ENCODE measurements at places on chromosomes 7 and 10.
A peak's percentile ranks its signal among the peaks of the same experiment; 100 is the strongest.

DNA sequence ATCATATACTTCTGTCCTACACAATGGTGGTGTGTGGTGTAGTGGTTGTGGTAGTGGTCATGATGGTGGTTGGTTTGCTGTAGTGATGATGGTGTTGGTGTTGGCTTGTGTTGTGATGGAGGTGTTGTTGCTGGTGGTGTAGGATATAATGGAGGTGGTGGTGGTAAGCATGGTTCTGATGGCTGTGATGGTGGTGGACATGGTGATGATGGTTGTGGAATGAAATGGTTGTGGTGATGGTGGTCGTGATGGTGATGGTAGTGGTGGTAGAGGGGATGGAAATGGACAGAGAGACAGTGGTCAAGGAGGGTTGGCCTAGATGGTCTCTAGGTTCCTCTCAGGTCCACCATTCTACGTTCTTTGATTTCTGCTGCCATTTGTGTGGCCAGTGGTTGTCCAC, 44.7 kb downstream of the FAM241B start:
- DNase-seq, result no peak

DNA sequence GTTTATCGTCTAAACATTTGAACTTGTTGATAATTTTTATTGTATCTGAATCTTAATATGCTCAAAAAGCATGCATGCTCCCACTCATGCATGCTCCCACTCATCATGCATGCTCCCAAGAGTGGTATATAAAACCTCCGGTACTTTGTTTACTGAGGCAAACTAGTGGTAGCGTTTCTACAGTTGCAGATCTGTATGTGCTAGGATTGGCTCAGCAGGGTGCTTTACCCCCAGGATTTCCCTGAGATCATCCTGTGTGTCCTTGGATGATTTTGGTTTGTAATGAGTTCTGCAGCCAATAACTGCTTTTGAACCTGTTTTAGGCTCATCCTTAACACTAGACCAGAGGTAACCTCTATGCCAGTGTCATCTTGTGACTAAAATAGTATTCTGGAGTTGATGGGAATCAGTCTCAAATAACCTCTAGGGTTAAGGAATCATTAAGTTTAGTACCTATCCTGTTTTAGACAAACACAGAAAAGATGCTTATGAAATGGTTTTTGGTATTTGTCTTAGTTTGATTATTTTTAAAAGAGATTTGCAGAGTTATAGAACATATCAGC, 40.4 kb downstream of the PHTF2 start:
- no peak for DNase-seq

DNA sequence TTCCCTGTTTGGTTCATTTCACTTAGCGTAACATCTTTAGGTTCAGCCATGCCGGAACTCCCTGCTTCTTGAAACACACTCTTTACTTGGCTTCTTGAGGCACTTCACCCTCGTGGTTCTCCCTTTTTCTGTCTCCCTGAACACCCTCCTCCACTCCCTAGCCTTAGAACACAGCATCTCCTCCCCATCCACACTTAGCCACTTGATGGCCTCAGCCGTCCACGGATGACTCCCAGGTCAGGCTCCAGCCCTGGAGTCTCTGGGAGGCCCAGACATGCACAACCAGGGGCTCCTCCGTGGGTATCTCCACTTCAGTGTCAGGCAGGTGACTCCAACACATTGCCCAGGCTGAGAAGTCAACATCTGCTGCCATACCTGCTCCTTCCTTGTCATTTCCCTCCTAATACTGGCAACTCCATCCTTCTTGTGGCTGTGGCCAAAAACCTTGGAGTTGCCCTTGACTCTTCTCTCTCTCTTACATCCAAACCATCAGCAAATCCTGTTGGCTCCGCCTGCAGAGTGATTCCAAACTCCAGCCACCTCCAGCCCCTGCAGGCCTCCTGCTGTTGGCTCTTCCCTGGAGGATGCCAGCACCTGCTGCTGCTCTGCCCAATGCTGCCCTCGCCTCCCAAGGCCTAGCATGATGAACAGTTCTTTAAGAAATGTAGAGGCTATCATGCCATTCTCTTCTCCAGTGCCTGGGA, 8.4 kb upstream of the INMT start:
- peak; percentile 41 for DNase-seq

DNA sequence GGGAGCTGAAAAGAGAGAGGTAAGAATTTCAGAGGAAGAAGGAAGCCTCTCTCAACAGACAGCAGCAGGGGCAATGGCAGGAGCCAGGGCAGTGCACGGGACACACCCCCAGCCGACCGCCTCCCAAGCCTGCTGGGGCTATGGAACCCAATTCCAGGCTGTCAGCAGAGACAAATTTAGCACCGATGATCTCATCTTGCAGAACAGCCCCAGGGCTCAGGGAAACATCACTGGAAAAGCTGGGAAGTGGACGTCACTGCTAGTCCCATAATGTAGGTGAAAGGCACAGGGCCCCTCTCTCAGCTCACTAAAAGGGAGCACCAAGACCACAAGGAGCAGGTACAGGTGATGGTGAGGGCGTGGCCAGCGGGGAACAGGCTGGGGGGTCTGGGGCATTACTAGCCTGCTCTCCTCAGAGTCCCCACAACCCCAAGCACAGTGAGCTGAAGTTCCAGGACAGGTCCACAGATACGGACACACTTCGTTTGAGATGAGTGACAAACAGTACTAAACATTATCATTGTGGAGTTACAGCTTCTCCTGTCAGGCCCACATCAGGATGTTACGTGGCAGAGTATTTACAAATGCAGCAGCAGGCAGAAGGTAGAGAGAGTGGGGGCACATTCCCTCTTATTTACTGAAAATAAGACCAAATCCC, 103.7 kb downstream of the PLXNA4 start:
- DNase-seq, result no peak

GRCh38 chr7:14687777-14688176, 214.8 kb downstream of the DGKB start:
- DNase-seq, result no peak

DNA sequence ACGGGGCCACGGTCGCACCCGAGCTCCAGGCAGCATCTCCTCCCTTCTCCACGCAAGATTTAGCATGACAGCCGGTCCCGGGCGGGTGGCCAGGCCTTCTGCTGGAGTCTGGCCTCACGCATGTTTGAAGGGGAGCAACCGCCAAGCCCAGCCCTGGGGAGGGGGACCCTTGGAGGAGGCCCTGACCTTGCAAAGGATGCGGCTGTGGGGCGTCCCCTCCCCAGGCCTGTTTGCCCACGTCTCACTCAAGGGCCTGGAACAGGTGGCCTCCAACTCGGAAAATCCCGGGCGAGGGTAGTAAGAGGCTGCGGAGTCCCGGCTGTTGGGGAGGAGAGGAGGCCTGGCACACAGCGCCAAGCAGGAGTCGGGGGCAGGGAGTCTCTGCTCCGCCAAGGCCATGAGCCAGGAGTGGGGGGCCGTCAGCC, 50.6 kb upstream of the DPYSL4 start:
- DNase-seq, result no peak

GRCh38 chr10:786633-787474, 97.4 kb upstream of the DIP2C start:
- no peak for DNase-seq

DNA sequence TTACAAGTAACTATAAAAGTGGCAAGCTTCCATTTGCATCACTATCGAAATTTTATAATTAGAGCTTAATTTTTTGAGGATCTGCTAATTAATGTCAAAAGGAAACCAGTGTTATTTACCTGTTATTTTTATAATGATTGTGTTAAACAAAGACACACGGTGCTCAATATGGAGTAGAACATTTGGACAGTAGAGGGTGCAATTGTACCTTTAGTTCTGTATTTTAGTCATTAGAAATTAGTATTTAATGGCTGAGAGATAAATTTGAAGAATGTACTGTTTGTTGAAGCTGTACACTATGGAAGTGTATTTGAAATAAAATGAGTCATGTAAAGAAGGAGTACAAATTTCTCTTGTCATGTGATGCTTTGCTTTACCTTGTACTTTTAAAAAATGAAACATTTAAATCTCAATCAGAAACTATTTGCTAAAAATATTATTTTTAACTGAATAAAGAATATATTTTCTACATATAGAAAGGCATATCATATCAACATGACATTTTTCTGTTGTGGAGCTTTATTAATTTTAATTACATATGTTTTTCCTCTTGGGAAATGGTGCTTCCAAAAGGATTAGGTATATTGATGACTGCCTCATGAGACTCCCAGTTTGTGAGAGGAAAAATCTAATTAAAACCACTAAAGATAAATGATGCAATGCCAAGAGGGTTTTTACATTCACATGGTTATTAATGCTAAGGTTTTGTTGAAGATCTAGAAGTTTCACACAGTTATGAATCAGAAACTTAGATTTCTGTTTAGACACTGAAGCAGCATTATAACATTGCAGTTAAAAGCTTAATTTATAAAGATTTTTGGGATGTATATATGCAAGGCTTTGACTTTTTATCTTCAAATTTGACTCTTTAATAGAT, 10.4 kb upstream of the PRKG1 start:
- peak; percentile 63 for DNase-seq

DNA sequence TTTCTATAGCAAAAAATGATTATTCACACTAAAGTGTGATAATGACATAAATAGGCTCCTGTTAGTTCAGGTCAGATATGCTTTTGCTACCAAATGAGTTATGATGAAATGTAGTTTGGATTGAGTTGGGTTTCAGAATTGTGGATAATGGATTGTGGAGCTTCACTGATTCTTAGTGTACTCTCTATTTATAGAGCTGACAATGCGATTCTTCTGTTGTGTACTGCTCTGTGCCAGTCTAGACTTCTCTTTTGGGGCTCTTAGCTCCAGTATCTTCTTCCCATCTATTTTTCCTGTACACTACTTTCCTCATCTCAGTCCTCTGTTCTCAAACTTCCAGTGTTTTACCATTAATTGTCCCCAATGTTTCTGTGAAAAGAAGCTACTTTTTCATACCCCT, 7.5 kb downstream of the STMP1 start:
- DNase-seq, result no peak

- no peak for DNase-seq
Observed at GRCh38 chr10:26361971-26362370, 76.2 kb upstream of the APBB1IP start.

GRCh38 chr10:60234551-60234950, 155.1 kb downstream of the ANK3 start:
- no peak for DNase-seq

DNA sequence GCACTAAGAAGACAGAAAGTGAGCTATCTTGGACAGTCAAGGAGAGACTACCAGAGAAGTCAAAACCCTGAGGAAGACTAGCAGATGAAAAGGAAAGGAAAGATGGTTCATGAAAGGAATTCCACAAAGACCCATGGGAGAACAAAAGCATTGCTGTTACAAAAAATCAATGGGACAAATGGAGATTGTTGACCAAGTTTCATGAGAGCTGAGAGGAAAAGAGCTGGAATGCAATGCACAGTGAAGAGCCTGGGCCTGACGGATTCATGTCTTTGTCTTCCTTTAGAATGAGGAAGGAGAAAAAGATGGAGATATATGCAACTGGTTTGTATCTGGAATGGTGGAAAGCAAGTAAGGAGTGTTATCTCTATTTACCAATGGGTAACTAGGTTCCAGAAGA, 17.3 kb downstream of the TMEM243 start:
- no peak for DNase-seq

DNA sequence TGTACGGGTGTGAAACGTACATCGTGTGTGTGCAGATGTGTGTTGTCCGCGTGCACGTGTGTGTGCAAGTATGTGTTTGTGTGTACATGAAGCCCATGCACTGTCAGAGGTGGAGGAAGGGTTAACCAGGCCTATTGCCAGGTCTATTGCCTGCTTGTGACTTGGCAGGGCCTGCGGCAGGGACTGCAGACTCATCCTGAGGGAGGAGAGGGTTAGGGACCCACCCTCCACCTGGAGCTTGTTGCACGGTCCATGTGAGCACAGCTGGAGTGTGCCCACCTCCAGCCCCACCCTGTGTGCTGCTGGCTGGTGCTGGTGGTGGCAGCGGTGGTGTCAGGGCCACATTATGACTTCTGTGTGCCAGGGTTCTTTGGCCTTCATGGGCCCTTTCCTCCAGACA, 7.1 kb upstream of the AQP1 start:
- DNase-seq, result no peak

- no peak for DNase-seq
Observed at GRCh38 chr7:50707236-50708006, 75.3 kb downstream of the GRB10 start.

DNA sequence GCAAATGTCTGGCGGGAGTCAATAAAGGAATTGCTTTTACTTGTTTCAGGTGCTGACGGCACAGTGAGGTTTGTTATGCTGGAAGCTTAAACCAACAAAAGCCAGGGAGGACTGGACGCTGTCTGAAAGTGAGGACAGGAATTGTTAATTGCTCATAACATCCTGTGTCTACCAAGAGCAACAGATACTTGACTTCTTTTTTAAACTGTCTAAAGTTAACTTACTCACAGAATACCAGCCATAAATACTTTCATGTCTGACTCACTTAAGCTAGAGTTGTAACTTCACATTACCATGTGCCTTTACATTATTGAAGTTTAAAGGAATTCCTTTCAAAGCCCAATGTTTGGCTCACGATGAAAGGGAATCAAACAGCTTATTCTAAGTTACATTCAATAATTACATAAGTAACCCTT, 252.7 kb upstream of the SHH start:
- no peak for DNase-seq

DNA sequence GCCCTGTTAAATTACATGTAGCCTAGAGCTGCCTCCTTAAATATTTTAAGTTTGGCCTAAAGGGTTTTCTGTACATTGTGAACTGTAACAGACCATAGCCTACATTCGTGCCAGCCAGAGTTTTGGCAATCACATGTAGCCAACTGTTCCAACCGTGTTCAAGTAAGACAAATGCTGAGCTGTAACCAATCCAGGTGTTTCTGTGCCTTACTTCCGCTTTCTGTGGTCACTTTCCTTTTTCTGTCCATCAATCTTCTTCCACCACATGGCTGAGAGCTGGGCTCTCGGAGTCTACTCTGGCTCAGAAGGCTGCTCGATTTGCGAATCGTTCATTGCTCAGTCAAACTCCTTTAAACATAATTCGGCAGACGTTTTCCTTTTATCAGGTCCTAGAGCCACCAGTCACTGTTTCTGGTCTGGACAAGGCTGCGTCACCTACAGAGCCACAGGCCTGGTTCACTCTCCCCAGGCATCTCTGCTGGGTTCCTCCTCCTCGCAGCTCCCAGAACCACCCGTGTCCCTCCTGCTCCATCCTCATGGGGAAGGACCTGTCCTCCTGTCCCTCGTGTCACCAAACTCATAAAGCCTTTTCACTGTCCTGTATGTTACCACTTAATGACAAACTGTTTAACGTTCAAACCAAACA, 158.0 kb upstream of the RHEB start:
- DNase-seq, result no peak

GRCh38 chr7:4641091-4641666, 40.9 kb upstream of the FOXK1 start:
- no peak for DNase-seq

GRCh38 chr10:97075961-97076525, 109.7 kb downstream of the SLIT1 start:
- DNase-seq, result no peak

DNA sequence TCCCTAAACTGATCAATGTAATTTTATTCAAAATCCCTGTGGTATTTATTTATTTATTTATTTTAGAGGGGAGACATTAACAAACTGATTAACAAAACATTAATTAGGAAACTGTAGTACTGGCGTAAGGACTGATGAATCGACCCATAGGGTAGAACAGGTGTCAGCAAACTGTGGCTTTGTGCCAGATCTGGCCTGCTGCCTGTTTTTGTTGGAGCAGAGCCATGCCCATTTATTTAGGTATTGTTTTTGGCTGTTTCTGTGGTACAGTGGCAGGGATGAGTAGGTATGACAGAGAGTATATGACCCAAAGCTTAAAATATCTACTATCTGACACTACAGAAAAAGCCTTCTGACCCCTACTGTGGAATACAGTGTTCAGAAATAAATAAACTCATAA, 332.5 kb upstream of the ETV1 start:
- DNase-seq, result no peak

Measured in HCEC 1CT (cell line).